T47D (cell line): ENCODE measurements at places on chromosomes 6 and 20.

GRCh38 chr6:25590986-25591385 is 61.0 kb upstream of the SCGN start:
- no peak for DNase-seq

DNA sequence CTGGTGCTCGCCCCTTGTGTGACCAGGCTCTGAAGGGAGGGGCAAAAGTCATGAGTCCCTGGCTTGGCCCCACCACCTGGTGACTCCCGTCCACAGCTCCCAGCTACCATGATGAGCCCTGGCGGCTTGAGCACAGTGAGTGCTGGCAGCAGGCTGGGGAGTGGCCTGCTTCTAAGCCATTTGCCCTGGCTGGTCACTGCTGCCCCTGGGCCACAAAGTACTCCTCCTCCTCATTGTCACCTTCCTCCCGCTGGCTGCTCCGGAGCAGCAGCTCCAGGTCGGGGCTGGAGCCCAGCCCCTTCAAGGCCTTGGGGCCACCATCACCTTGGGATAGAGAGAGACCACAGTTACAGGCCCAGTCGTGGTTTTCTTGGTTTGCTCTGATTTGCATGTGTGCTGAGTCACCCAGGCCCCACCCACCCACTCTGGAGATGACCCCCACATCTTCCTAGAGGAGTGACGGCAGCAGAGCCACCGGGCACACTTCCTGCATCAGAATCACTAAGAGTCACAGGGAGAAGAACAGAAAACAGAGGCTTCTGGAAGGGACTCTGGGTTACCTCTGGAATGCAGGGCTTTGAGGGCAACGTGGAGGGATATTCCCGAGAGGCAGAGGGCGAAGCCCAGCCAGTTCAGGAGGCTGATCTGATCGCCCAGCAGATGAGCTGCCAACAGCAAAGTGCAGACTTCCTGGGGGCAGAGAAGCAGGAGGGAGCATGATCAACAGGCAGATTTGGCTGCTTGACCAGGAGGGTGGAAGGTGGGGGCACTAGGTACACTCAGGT is 42.1 kb upstream of the CDH22 start:
- DNase-seq, result no peak

DNA sequence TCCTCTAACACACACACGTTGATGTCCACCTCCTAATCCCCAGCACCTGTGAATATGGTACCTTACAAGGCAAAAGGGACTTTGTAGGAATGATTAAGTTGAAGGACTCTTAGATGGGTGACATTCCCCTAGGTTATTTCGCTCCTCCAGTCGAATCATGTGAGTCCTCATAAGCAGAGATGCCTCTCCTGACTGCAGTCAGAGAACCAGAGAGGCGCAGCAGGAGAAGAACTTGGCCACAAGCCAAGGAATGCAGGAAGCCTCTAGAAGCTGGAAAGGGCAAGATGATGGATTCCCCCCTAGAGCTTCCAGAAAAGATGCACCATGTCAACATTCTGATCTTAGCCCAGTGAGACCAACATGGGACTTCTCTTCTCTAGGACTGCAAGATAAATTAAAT is 133.1 kb upstream of the PTPRT start:
- DNase-seq, result no peak

- DNase-seq, result no peak
These were observed 11.2 kb upstream of the KIFC1 start for GRCh38 chr6:33380272-33380981.

DNA sequence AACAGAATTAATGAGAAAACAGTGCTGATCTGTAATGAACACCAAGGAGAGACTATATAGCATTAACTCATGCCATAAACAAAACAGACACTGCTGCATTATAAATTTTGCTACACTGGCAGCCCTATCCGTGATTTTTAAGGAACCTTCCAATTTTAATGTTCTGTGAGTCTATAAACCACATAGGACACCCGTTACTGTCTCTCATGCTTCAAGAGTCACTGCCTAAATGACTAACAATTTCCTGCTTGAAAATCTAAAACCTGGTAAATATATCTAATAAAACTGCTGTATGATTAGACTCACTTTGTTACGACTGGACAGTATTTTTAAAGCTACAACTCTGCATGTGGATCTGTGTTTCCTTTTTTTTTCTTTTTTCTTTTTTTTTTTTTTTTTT is 8.7 kb downstream of the CHD6 start:
- DNase-seq, result no peak

DNA sequence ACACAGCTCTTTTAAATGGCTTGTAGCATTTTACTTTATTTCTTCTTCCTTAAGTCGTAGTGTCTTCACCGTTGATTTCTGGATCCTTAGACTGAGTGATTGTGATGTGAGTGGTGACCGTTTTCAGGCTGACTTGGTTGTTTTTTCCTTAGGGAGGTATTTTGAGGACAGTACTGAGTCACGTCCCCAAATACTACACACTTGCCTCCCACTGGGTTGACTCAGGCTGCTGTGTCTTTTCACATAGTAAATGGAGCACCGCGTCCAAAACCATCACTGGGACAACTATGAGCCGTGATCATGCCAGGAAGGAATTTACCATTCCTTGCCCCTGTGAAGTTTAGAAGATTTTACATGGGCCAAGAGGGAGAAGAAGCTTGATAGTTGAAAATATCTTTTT is 174.1 kb downstream of the FARS2 start:
- DNase-seq, result no peak

DNA sequence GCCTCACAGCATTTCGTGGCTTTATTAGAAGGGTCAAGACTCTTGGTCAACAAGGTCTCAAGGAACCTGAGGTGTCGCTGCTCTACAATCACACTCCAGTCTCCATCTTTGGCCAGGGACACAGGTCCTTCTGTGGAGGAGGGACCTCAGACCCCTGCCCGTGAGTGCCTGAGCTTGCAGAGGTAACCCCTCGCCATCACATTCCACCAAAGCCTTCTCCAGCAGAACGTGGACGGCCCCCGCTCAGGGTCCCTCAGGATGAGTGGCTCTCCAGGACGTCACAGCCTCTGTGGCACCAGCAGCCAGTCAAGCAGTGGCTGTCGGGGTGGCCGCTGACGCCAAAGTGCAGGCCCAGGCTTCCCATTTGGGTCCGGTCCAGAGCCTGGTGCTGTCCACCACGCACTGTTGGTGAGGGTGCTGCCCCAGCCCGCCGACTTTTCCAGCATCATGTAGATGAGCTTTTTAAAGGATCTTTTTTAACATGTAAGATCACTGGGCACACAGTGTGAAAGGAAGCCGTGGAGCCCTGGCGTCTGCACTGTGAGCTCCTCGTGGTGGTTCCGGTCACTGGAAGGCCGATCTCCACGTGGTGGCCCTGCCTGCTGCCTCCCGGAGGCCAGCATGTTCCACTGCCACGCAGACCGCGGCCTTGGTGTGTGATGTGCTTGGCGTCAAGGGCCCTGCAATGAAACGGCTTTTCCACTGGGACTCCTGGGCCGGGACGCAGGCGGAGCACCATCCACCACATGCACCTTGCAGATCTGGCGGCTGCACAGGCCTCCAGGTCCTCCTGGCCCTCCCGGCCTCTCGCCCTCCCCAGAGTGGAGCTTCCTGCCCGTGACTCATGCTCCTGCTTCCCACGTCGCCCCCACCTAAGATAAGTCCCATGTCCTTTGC is 8.3 kb upstream of the KIF25 start:
- DNase-seq, result no peak

DNA sequence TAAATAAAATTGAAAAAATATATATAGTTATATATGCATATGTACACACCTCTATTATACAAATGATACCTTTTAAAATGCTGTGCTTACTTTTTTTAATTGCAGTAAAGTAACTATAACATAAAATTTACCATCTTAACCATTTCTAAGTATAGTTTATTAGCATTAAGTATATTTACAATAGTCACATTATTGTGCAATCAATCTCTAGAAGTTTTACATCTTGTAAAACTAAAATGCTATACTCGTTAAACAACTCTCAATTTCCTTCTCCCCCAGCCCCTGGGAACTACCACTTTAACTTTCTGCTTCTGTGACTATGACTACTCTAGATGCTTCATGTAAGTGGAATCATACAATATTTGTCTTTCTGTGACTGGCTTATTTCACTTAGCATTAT is 146.7 kb upstream of the DST start:
- DNase-seq, result no peak

DNA sequence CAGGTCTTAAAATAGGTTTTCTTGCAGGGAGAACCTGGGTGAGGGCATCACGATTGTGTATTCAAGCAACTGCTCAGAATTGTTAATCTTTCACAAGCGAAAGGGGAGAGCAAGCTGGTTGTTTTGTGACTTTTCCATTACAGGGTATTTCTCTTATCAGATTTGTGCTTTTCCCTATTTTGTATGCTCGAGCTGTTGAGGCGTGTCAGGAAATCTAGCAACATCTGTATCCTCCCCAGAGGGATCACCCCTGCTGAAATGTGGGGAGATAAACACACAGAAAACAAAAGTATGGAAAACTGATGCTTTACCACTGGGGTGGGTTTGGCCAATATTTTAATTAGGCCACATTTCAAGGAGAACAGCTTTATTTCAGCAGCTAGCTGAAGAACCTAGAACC is 187.0 kb downstream of the DTNBP1 start:
- DNase-seq, result no peak

DNA sequence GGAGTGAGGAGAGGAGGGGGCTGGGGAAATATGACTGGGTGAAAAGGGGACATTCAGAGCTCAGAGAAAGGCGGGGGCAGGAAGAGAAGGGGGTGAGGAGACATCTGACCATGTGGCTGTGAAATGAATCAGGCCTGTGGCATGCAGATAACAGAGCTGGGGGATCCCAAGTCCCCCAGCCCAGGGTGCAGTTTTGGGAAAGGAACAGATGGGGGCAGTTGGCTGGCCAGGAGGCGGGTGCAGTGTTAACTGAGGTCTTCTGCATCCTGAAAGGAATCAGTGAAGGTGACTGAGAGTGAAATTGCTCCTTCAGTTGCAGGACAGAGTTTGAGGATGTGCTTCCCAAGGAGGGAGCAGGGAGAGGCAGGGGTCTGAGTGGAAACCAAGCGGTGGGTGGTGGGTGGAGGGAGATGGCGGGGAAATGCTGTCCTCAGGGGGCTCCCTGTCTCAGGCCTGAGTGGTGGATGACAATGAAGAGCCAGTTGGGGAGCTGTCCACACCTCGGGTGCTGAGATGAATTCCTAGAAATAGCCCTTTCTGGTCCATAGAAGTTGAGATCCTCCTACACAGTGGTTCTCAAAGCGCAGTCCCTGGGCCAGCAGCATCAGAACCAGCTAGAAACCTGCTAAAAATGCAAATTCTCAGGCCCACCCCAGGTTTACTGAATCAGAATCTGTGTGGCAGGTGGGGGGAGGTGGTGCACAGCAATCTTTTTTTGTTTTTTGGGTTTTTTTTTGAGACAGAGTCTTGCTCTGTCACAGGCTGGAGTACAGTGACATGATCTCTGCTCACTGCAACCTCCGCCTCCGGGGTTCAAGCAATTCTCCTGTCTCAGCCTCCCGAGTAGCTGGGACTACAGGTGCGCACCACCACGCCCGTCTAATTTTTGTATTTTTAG is 26.0 kb upstream of the CCDC167 start:
- DNase-seq, result peak; percentile 62

DNA sequence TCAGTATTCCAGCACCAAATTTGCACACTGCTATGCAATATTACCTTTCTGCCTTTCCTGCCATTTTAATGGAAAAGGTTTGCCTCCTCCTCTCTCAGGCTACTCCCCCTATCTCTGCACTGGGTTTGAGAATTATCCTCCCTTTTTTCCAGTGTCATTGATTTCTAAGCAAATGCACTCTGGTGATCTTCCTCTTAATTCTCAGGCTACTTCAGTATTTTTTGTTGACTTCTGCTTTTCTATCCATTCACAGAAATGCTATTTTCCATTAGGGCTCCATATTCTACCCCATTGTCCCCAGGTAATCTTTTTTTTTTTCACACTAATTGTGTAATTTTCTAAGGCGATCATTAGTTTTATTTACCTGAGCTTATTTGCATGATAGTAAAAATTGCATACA is 144.0 kb downstream of the GJA1 start:
- no peak for DNase-seq

GRCh38 chr6:43627008-43627825 is 1.8 kb downstream of the GTPBP2 start:
- DNase-seq, result no peak

GRCh38 chr6:96812077-96812703 is 25.1 kb downstream of the GPR63 start:
- DNase-seq, result no peak

DNA sequence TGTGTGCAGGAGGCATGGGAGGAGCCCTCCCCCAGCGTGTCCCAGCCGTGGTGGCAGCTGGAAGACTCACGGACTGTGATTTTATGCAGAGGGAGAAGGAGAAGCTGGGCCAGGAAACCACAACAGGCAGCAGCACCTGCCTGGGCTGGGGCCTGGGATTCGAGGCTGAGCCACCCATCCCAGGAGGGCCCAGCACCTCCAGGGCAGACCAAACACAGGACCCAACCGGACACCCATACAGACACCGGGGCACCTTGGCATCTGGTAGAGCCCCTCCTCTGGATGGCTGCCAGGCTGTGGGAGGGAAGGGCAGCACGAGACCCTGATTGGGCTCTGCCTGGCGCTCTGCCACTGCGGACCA is 41.7 kb upstream of the CHRNA4 start:
- DNase-seq, result no peak

- DNase-seq, result no peak
These were observed 30.7 kb upstream of the IRF4 start for GRCh38 chr6:360764-361373.

- no peak for DNase-seq
These were observed 33.3 kb upstream of the TPBG start for GRCh38 chr6:82330171-82330804.

DNA sequence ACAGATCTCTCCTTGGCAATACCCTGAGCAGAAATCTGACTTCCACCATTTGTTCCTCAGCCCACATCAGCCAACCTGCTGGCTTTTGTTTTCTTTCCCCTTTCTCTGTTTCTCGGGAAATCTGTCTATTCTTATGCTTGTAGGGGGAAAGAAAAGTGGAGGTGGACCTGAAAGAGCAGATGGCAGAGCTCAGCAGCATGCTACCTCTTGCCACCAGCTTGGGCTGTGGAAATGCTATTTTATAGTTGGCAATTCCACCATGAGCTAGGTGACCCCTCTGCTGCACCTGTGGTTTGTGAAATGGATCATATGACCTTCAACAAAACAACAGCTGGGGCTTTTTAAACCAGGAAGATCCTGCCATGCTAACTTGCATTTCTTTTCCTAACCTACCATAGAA is 6.8 kb upstream of the SPATS1 start:
- DNase-seq, result no peak

DNA sequence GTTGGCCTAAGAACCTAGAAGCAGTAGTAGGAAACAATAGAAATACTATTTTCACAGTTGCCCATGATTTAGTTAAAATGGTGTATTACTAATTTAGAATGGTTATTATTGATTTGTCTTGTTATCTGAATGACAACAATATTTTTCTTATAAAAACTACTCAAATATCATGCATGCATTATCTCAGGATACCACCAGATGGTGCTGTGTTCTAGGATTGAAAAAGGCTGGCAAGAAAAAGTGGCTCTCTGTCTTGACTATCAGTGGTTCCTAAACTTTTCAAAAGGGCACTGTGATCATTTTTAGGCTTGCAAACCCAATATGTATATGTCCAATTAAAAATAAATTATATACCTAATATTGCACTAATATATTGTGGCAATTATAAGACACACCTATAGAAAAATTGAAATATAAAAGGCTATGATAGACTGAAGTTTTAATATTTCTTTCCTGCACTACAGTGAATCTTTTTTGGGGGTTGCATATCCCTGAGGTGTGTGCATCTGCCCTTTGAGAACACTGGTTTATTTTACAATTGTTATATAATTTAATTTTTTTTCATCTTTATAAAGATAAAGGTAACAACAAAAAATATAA is 131.7 kb upstream of the MLIP start:
- peak; percentile 11 for DNase-seq

GRCh38 chr20:45874576-45874975 is 6.5 kb upstream of the ZSWIM1 start:
- DNase-seq, result no peak
